Cortex of kidney (tissue), 1 donor: ENCODE measurements at places on chromosomes 6 and 20.

GRCh38 chr6:26064619-26065257 lies 22.5 kb upstream of the HFE start:
- DNase-seq = no peak

- DNase-seq = no peak
Observed at GRCh38 chr6:69881322-69882151, 15.2 kb downstream of the COL19A1 start.

DNA sequence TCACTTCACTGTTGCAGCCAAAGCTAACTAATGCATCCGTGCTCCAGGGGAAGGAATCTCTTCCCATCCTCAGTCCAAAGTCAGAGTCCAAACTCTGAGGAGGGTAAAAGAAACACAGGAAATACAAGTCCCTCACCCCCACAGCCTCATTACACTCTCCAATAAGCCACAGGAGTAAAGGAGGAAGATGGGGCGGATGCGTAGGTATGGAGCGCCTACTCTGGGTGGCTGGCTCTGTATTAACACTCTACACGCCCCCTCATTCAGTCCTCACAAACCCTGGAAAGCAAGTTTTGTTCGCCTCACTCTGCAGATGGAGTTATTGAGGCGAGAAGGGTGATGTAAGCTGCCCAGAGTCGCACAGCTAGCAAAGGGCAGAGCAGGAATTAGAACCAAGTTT lies 242.9 kb downstream of the NRN1 start:
- no peak for DNase-seq

GRCh38 chr6:4781426-4781825 lies 5.2 kb downstream of the CDYL start:
- DNase-seq = no peak

- DNase-seq = no peak
Observed at GRCh38 chr20:32203356-32204204, 4.0 kb downstream of the PLAGL2 start.

DNA sequence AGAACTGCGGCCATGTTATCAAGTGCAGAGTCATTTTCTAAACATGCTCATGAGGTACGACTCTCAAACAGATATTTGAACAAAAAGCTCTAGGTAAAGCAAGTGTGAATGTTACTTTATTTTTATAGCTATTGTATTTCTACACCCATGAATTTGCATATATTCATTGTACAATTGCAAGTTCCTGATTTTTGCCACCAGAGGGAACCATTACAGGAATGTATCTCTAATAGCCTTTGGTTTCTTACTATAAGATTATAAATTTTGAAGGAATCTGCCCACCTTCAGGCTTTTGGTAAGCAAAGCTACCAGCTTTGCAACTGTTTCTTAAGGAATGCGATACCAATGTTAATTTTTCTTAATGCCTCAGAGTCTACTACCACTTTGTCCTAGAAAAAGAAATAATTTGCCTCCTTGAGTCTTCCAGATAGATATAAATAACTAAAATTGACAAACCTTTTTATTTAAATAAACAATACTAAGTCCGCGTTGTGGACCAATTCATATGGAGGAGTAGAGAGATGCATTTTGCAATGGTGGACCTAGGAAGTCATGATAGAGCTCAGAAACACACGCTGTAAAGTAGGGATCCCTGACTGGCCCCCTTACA lies 125.4 kb upstream of the SAMD5 start:
- DNase-seq = no peak

DNA sequence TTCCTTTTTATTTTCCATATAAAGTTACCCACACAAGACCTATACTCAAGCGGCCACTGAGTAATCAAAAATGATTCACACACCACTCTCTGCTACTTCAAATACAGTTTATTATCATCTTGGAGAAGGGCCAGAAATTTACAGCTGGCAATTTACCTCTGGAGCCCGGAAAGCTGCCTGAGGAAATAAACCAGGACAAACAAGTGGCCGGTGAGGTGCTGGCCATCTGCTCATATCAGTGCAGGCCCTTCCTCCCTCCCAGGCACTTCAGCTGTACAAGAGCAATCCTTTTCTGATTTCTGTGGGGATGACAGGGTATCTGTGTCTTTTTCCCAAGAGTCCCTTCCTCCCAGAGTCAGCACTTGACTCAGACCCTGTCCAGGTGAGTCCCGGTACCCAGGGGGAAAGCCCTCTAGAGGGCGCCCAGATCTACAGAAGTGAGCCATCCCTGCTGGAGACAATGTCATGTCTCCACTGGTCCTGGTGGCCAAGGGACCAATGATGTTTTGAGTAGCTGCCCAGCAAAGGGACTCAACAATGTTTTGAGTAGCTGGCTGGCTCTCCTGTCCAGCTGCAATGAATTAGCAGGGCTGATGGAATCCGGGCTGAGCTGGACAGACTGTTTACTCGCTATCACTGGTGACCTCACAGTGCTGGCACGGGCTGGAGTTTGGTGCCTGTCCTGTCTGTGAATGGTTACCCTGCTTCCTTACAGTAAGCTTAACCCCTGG lies 23.6 kb downstream of the LRP11 start:
- DNase-seq = no peak

GRCh38 chr20:32111753-32112152 lies 2.2 kb downstream of the TM9SF4 start:
- no peak for DNase-seq

DNA sequence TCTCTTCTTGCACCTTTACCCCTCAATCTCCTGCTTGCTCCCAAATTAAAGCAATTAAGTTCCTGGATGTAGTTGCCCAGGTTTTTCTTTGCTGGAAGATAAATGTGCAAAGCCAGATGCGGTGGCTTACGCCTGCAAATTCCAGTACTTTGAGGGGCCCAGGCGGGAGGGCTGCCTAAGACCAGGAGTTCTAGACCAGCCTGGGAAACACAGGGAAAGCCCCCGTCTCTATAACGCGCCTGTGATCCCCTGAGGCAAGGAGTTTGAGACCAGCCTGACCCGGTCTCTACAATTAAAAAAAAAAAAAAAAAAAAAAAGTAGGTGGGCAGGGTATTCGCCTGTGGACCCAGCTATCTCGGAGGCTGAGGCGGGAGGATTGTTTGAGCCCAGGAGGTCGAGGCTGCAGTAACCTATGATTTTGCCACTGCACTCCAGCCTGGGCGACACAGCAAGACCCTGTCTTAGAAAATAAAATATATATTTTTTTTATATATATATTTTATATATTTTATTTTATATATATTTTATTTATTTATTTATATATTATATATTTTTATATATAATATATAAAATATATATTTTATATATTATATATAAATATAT lies 461 bp upstream of the DCDC2 start:
- DNase-seq = no peak

DNA sequence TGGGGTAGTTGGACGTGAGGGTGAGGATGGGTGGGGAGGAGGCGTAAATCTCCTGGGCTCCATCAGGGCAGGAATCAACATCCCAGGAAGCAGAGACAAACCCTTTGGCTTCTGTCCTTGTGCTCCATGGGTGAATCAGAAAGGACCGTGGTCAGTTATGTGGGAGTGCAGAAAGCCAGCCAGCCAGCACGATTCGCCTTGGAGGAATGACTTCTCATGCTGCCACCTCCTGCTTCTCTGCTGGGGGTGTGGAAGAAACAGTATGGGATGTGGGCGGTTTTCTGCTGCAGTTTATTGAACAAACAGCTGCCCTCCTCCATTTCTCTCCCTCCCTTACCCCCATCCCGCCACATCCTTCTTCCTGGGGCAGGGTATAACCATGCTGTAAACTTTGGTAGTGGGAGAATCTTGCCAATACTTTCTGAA lies 214.5 kb downstream of the SOX4 start:
- DNase-seq = no peak

- no peak for DNase-seq
Observed at GRCh38 chr6:68158256-68158655, 476.8 kb upstream of the ADGRB3 start.

DNA sequence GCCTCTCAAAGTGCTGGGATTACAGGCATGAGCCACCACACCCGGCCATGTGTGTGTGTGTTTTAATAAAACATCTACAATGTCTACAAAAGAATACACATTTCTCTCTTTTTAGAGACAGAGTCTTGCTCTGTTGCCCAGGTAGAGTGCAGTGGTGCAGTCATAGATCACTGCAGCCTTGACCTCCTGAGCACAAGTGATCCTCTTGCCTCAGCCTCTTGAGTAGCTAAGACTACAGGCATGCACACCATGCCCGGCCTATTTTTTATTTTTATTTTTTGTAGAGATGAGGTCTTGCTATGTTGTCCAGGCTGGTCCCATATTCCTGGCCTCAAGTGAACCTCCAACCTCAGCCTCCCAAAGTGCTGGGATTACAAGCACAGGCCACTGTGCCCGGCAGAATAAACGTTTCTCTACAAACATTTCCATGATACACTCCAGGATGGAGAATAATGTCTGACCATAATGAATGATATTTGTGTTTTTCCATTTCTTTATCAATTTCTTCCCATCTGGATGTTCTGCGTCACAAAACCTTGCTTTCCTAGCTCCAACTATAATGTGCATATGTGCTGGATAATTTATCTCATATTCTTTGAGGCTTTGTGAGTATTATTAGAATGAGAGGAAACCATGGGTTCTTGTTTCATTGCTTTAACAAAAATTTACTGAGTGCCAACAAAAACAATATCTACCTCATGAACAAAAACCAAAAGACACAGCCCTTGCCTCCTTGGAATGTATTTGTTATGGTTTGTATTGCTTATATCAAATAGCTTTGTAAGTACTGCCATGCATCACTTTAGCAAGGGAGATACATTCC lies 28.6 kb upstream of the CCN2 start:
- no peak for DNase-seq

DNA sequence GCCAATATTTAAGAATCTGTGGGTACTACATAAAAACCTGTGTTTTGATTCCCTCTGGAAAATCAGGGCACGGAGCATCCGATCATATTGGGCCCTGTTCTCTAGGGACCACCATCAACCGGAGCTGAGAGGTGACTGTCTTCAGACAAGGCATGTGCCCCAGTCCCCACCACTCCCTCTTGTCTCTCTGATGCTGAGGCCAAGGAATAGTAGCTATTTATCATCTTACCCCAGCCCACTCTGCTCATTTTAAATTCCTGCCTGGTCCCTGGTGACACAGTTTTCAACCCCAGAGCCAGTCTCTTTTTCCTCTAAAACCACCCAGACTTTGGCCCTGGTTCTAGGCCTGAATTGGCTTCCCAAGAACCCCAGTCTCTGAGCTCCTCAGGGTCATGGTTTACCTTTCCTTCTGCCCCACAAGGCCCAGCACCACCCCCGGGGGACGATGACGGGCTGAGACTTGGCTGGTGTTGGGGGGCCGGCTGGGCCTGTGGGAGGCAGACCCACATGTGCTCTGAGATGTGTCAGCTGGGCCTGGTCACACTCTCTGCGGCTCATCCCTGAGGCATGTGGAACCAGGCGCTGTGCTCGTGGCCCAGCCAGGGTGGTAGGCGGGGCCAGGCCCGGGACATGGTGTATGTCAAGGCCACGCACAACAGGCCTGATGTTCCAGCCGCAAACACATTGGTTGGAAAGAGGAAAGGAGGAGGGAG lies 114.4 kb downstream of the CEBPB start:
- no peak for DNase-seq

DNA sequence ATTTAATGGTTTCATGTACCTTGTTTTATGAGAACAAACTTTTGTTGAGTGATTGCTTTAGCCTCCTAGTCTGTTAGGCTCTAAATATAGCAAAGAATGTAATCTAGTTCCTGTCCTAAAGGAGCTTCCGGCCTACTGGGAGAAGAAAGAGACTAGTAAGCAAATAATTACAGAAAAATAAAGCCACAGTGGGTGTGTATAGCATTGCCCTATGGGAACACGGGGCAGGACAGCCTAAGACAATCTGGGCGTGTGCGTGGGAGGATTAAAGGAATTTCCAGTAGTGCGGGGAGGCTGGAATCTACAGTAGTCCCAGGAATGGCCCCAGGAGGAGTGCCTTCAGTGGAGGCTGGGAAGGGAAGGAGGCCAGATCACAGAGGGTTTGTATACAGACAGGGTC lies 98.1 kb upstream of the AKAP12 start:
- no peak for DNase-seq

- DNase-seq = no peak
Observed at GRCh38 chr6:21157186-21157929, 436.2 kb upstream of the SOX4 start.

GRCh38 chr6:25014369-25014768 lies 78.6 kb upstream of the RIPOR2 start:
- DNase-seq = no peak

GRCh38 chr6:22956029-22956681 lies 386.8 kb downstream of the HDGFL1 start:
- no peak for DNase-seq

DNA sequence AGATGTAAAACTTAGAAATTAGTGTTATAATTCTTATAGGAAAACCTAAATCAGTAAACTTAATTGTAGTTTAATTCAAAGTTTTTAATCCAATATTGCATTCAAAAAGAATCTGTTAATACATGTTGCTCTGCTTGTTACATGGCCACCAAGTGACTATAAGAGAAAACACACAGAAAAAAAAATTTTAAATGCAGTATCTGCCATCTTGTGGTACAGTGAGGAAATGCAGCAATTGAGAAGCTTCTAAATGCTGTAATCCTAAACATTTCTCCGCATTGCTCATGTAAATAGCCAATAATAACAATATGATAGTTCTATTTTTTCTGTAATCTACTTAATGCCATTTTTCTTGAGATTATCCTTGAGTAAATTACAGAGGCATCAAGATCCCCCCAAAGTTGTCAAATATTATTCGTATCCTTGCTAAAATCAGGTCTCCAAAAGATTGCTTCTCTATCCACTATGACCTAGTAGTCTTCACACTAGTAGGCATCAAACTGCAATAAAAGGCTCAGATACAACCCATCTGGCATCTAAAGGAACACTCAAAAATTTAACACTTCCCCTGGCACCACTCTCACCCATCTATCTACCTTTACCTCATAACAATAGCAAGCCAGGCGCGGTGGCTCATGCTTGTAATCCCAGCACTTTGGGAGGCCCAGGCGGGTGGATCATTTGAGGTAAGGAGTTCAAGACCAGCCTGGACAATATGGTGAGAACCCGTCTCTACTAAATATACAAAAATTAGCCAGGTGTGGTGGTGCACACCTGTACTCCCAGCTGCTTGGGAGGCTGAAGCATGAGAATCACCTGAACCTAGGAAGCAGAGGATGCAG lies 34.6 kb downstream of the HDAC2 start:
- DNase-seq = no peak

GRCh38 chr6:94095961-94096360 lies 676.6 kb upstream of the EPHA7 start:
- DNase-seq = no peak

GRCh38 chr6:837380-837779 lies 144.4 kb upstream of the EXOC2 start:
- no peak for DNase-seq

DNA sequence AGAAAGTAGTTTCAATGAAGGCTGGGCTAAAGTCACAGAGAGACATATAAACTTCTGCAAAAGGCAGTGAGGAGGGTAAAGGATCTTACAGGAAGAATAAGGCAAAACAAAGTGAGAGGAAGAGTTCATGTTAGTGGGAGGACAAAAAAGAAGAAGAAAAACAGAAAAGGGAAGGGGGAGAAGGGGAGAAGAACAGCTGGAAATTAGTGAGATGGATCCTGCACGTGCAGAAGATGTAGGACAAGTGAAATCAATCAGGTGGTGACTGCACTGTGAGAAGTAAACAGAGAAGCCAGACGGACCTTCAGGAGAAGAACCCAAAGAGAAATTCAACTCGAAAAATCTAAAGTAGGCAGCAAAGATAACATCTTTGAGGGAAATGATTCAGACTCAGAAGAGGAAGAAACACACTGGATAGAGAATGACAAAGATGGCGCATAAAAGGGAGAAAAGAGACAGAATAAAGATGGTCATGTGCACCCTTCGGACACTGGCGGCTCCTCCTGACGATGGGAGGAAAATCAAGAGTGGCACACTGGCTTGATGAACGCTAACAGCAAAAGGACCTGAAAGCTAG lies 105.9 kb downstream of the MYB start:
- DNase-seq = no peak

- no peak for DNase-seq
Observed at GRCh38 chr6:30508890-30509736, 19.8 kb downstream of the HLA-E start.
